ENCODE measurements at places on chromosomes 3 and 15. TPM values are rescaled to one million over a fixed set of nuclear protein-coding genes. Genes with fewer than 3 reads are reported as not detected.
A peak's percentile ranks its signal among the peaks of the same experiment; 100 is the strongest.

GRCh38 chr15:90685591-90686434, 31.3 kb upstream of the BLM start:
- DNase-seq: no peak

DNA sequence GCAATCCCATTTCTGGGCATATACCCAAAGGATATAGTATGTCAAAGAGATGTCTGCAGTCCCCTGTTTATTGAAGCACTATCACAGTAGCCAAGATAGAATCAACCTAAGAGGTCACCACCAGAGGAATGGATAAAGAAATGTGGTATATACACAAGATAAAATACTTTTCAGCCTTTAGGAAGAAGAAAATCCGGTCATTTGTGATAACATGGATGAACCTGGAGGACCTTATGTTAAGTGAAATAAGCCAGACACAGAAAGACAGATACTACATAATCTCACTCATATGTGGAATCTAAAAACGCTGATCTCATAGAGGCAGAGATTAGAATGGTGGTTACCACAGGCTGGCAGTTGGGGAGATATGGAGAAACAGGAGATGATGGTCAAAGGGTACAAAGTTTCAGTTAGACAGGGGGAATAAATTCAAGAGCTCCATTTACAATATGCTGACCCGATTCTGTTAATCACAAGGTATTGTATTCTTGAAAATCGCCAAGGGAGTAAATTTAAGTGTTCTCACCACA, 195.8 kb downstream of the MTHFS start:
- DNase-seq: no peak

DNA sequence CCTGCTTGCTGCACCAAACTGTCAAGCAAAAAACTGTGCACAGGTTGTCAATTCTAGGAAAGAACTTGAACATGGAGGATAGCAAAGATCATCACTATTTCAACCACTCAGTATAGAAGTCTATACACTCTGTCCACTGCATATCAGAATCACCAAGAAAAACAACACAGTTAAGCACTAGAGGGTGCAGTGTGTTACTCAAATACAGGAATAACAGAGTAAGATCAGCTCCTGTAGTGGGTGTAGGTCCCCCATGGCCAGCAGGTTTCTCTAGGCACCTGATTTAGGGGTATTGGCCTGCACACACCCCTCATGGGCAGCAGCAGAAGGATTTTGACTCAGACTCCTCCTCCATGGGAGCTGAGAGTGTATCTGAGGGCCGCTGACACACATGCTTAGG, 464.1 kb downstream of the EPHA6 start:
- no peak for DNase-seq

GRCh38 chr15:68431037-68431791, 749 bp downstream of the ITGA11 start:
- peak; percentile 89 for DNase-seq

DNA sequence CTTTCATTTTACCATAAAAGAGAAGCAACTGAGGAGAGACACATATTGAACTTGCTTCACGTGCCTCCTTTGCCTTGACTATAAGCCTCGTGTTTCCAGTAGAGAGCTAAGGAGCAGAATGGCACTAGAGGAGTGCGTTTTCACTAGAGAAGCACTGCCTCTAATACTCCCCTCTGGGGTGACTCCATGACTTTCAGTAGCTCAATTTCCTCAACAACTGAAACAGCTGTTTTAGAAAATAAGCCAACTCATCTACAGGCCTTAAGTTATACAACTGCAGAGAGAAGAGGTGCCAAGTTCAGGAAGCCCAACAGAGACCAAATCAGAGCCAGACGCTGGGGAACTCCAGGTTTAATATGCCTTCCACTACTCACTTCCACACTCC, 1.9 kb downstream of the UBP1 start:
- no peak for DNase-seq

DNA sequence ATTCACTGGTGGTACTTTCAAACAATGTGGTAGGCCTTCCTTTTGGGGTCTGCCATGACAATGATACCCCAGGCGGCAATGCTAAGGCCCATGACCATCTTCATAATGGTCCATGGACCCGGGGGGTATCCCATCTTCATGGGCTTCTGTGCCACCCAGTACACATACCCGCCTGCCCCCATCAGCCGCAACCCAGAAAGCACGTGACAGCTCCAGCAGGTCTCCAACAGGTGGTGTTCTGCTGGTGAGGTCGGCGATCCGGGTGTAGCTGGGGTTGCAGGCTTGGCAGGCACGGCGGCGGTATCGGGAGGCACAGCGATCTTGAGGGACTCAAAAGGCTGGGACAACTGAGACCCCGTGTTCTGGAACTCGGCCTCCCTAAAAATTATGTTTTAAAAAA, 214.5 kb downstream of the SNRPN start:
- peak; percentile 89 for DNase-seq

GRCh38 chr3:16936233-16936632, 51.5 kb downstream of the PLCL2 start:
- DNase-seq: no peak

Gene CEMIP
- not detected for total RNA-seq

- DNase-seq: no peak
Observed at GRCh38 chr15:66284271-66284670, 9.1 kb upstream of the DIS3L start.

DNA sequence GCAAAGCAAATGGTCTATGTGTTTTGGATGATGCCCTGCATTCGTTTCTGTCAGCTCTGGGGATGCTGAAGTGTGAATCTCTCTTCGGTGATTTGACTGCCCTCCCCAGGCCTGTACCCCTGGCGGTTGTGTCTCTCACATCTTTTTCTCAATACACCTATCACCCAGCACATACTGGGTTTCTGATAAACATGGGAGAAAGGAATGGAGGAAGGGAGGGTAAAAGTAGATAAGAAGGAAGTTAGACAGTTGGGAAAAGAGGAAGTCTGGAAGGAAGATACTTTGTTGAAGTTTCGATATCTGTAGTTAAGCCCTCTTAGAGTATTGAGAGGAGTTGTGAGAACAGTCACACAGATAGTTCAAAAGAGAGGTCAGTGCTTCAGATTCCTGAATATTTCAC, 35.8 kb upstream of the LRTM1 start:
- no peak for DNase-seq

Gene ANKRD63
- total RNA-seq: not detected

Gene CLDN18
- total RNA-seq: not detected

Gene NRROS
- total RNA-seq: 8.5 TPM

DNA sequence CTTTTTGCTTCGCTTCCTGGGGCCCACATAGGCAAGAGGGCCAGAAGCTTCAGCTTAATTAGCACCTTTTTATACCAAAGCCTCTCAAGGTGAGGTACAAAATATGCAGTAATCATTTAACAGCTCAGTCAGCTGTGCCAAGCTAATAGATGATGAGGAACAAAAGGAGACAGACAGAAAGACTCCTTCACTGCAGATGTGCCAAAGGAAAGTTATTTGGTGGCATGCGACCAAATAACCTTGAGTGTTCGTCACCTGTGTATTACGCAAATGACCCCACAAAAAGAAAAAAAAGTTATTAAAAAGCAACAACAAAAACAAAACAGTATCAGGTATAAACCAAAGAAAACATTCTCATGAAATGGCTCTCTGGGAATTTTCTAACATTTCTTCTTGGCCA, 325.8 kb upstream of the IGF1R start:
- no peak for DNase-seq

- DNase-seq: no peak
Observed at GRCh38 chr15:67358812-67359211, 104.2 kb downstream of the IQCH start.

Gene ANKRD34C
- total RNA-seq: not detected

- DNase-seq: no peak
Observed at GRCh38 chr3:67076607-67077006, 78.5 kb downstream of the KBTBD8 start.

DNA sequence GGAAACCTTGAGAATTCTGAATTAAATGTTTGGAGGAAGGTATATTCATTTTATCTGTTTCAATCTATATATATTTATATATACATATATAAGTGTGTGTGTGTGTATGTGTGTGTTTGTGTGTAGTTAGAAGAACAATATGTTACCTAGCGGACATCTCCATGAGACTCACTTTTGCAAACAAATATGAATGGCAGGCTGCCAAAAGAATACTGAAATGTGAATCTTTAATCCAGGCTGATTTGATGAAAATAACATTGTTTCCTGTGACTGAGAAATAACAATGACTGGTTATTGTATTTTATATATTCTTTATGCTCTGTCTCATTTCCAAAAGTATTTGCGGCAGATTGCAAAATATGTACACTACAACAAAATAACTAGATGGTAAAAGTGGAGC, 255.5 kb upstream of the TGFBR2 start:
- DNase-seq: no peak

Gene RBP2
- total RNA-seq: not detected

DNA sequence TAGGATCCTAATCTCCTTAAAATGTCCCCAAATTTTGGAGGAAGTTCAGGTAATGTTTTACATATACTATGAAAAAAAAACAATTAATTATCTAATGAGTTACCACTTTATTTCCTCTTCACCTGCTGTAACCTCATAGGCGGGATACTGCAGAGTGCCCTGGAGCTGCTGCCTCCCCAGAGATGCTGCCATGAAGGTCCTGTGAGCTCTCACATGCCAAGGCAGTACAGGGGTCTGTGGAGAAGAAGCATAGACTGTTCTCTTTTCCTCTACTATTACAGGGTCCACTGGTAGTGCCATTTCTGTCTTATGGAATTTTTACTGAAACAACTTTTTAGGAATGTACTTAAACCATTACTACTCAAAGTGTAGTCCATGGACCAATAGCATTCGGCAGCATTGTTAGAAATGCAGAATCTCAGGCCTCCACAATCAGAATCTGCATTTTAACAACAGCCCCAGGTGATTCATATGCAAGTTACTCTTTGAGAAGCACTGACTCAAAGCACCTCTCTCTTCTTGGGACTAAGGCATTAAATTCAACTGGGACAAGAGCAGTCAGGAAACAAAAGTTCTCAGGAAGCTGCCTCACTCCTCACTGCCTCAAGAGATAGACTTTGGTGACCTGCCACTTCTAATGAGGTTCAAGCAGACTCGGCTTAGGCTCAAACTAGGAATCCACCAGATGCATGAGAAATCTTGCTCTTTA, 30.3 kb upstream of the CPOX start:
- no peak for DNase-seq

DNA sequence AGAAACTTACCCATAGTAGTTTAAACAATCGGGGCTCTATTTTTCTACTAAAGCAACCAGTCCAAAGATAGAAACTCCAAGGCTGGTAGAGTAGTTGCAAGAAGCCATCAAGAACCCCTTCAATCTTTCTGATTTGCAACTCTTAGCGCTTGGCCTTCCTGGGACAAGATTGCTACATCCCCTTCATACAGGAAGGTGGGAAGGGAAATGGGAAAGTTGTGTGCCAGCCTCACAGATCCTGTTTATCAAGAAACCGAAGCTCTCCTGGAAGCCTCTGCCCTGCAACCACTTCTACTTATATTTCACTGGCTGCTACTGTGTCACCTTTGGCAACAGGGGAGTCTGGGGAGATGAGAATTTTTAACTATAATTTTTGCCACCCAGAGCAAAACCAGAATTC, 46.2 kb downstream of the OSBPL10 start:
- DNase-seq: no peak

GRCh38 chr3:168271932-168272331, 176.2 kb upstream of the GOLIM4 start:
- no peak for DNase-seq

Gene P2RY1
- total RNA-seq: 2.2 TPM

Gene P2RY12
- 4.6 TPM for total RNA-seq

Gene FGF7
- total RNA-seq: 67.8 TPM

Gene EID1
- total RNA-seq: 250 TPM

DNA sequence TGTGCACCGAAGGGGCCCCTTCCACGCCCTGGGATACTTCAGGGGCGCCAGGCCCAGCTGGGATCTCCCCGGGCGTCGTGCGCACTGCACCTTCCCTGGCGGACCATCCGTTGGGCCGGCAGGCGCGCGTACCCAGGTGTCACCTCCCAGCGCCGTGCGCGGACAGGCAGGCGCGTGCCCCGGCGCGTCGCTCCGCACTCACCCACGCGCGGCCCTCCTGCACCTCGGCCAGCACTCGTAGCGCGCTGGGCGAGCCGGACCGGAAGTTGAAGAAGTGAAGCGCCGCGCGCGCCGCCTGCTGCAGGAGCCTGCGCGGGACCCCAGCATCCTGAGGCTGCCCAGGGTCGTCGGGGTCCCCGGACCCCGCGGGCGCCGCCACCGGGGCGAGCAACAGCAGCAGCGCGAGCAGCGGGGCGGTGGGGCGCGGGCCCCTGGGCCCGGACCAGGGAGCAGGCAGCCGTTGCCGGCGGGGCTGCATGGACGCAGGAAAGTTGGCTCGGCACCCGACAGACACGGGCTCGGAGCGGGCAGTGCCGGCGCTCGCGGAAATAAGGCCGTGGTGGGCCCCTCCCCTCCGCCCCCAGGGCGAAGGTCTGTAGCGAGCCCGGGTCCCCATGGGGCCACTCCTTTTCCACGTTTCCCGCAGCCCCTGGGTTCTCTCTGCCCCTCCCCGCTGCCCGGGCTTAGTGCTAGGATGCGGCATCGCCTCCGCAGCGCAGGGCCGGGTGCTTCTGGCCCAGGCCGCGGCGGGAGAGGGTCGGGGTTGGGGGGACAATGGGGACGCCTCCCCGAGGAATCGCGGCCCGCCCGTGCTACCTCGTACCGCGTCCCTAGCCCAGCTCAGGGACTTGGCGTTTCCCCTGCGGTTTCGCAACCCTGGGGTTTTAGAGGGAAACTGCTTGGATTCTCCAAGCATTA, at the start of gene RARRES1:
Gene RARRES1 (minus strand): TSS at position 520 of the 918 bp plus-strand sequence. CDS start 42 bp downstream, at position 478.
- DNase-seq: no peak

DNA sequence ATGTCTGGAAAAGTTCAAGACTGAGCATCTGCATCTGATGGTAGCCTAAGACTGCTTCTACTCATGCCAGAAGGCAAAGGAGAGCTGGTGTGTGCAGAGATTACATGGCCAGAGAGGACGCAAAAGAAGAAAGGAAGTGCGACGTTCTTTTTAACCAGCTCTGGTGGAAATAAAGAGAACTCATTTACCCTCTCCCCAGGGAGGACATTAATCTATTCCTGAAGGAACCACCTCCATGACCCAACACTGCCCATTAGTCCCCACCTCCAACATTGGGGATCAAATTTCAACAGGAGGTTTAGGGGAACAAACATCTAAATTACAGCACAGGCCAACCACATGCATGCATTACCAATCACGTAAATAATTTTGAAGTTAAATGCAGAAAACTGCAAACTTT, 1.5 kb upstream of the NCK1 start:
- no peak for DNase-seq

Gene NXPE3
- 12.4 TPM for total RNA-seq

Gene BOC
- 119 TPM for total RNA-seq

DNA sequence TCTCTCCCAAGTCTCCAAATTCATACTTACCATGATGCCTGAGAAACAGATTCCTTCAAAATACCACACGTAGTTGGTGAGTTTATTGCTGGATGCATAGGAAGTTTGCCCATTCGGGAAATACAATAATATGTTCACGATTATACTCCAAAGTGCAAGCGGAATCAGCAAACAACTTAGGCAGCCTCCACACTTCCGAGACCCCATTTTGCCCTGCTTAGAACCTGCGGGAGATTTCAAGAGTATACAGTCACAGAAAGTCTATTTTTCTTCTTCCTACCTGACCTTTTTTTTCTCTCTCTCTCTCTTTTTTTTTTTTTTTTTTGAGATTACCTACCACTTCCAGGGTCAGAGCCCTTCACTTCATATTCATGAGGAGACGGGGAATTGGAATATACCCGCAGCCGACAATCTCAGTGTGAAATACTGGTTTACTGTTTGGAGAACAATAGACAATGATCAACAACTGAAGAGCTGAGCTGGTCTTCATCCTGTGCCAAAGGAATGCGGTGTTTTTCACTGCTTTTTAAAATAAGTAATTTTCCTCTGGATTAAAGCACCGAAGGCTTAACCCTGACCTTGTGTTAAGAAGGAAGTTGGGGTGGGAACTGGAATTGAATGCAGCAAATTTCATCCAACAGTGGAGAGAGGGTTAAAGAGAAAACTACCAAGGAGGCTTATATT, at the start of gene TM4SF18:
Gene TM4SF18 (minus strand): TSS at position 461 of the 684 bp plus-strand sequence. CDS start 254 bp downstream, at position 207.
- no peak for DNase-seq

Gene TNFSF10
- 23.3 TPM for total RNA-seq
